WTC11 (cell line): ENCODE measurements at places on chromosomes 7 and 10.

DNA sequence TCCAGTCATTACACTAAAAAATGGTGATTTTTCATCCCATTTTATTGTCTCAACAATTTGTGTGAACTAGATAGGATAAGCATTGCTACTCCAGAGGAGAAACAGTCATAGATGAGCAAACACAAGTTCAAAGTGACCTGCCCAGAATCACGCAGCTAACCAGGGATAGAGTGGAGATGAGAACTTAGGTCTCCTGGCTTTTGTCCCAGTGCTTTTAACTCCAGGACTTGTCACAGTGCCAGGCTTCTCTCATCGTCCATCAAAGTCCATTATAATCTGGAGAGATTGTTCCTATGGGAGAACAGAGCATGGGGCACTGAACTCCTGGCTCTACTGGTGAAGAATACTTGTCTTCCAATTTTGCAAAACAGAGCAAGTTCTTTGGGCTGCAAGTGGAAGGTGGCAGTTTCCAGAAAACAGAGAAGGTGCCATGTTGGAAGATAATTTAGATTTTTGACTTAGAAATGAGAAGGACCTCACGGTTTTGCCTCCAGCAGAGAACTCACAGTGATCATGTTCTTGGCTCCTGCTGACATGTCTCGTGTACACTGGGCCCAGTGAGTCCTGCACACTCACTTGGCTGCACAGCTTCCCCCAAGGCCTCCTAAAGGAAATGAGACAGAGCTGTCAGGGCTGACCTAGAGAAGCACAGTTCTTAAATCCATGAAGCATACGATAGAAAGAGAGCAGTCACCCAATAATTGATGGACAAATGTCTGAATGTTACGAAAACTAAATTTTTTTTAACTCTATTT is 322.9 kb upstream of the NRP1 start:
- DNase-seq = no peak

- no peak for DNase-seq
Measured at GRCh38 chr7:106504645-106505044, 156.3 kb downstream of the CCDC71L start.

DNA sequence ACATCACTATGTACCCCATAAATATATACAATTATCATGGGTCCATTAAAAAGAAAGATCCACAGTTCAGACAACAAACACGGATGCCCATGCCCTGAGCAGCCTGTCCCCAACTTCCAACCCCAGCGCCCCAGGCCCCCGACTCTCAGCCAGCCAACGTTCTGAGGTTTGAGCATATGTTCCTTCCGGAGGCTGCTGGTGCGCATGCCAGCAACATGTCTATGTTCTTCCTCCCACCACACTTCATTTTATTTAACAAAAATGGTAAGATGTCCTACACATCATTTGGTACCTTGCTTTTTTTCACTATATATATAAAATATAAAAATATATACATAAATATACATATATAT is 250.9 kb downstream of the MAD1L1 start:
- no peak for DNase-seq

GRCh38 chr7:111528331-111528730 is 34.0 kb downstream of the IMMP2L start:
- DNase-seq = no peak

DNA sequence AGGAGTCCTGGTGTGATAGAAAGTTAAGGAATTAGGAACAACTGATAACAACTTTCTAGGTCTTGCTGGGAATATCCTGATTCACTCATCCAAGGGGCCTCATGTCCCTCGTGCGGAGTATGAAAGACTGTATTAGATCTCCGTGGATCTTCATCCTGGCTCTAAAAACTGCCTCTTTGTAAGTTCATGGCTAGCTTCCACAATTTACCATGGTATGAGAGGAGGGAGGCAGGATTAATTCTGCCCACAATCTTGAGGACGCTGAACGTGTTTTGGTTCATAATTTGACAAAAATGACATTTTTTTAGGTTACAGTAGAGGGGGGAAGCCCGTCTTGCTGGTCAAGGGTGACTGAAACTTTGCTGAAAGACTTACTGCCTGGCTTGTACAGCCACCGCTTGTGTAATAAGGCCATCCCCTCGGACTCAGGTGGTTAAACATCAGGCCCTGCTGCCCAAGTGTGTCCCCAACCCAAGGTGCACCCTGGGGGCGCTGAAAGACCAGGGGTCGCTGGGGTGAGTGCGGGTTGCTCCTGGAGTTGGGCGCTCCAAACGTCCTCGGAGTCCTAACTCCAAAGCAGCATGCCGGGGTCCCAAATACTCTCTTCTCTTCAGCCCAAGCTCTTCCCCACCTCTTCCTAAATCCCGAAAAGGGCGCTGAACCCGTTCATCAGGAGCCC is 733 bp downstream of the HIBADH start:
- DNase-seq = peak; percentile 30

DNA sequence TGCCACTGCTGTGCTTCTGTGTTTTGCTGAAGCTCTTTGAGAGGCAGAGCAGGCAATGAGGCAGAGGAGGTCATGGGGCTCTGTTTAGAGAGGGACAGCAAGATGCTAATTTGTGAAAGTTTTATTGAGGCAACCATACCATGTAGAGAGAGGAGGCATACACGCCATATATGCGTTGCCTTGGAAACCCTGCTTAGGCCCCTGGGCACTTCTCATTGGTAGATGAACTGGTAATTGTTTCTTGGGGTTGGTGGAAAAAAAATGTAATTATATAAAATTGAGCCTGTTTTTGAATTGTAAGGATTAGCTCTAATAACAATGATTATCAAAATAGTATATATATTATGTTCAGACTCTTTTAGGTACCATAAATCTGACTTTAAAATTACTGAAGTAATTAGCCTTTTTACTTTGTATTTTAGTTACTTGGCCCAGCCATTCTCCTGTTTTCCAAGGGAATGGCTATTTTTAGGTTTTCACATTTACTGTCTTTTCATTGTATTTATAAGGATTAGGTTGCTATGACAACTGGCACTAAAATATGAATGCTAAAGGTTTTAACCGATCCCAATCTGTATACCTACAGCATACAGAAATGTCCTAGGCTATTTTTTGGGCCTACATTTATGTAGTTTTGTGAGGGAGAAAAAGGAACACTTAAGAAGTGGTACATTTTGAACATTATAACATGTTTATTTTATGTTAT is 52.4 kb downstream of the BZW2 start:
- DNase-seq = no peak

- DNase-seq = no peak
Measured at GRCh38 chr7:91243591-91244301, 20.5 kb upstream of the FZD1 start.

DNA sequence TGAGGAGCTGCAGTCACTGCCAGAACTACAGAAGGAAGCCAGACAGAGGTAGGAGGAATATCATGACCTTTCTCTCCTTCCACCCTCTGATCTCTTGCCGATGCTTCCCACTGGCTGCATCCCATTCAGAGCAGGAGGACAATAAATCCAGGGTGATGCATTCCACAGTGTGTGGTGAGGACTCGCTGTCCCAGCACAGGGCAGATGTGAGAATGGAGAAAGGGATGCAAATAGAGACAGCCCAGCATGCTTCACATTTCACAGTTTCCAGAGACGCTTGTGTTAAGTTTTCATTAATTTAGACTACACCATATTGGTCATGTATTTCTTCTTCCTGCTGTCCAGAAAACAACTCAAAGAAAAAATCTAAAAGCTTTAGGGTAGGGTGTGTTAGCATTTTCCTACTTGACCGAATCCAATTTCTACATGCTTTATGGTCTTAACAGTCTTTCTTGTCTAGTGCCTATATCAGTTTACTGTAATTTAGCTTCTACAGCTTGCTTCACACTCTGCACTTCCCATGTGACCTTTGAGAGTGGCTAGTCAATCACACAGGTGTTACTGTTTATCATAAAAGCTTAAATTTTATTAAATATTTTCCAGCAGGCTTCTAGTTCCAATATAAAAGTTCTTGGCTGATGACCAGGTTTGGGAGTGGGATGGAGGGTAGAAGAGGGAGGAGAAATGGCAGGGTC is 155.6 kb downstream of the RAPGEF5 start:
- DNase-seq = no peak

GRCh38 chr7:17056491-17057142 is 174.8 kb upstream of the AGR3 start:
- DNase-seq = no peak

GRCh38 chr7:50376056-50376820 is 71.7 kb downstream of the IKZF1 start:
- DNase-seq = no peak

- DNase-seq = no peak
Measured at GRCh38 chr10:3750854-3751253, 34.2 kb downstream of the KLF6 start.

DNA sequence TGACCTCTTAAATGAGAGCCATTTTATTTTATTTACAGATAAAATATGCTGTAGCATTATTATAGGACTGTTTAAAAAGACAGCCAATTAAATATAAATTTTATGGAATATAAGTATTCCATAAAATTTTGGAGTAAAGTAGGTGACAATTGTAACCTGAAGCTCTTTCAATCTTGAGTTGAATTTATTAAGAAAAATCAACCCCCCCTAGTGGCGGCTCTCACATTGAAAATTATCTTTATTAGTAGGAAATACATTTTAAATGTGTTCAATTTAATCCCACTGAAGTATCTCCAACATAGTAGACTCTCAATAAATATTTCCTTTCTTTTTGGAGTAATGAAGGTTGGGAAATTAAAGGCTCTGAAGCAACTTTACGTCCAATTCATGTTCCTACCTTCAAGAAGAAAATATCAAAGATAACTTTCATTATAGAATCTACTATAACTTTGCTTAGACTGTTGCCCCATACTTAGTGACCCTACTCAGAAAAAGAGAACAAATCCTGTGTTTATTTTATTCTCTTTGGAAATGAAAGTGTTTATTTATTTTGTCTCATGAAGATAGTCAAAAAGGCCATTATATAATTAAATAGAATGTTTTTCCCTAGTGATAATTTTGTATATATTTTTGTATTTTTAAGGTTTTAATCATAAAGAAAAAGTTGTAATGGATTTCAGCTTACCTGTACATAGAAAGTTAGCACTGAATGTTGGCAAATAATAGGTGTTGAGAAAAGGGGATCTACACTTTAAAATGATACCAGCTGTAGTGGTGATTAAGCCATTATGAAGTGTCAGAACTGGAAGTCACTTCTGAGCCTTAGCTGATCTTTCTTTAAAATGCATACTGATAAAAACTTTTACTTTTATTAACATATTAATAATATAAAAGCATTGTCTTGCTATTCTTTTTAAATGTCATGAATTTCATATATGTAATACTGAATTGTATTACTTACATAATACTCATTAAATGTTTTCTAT is 3.3 kb downstream of the AHR start:
- no peak for DNase-seq

GRCh38 chr7:8829100-8829499 is 395.7 kb downstream of the NXPH1 start:
- no peak for DNase-seq

- no peak for DNase-seq
Measured at GRCh38 chr10:74875966-74876365, 49.6 kb downstream of the KAT6B start.

DNA sequence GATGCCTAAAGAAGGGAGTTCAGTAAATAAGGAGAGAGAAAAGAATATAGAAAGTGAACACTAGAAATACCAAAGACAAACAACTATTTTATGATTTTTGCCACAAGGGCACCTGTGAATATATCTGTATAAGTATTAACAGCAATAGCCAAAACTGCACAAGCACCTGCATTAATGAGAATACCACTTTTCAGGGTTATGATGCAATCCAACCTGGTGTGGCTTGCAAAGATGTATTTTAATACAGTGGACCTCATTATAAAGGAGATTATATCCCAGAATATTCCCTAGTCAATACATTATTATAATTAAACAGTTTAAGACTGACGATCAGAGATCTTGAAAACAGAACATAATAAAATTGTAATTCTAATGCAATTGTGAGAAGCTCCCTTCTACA is 4.0 kb downstream of the BRAF start:
- DNase-seq = no peak

- DNase-seq = no peak
Measured at GRCh38 chr7:124780056-124780455, 14.5 kb upstream of the GPR37 start.

GRCh38 chr10:67401711-67402110 is 294.3 kb downstream of the CTNNA3 start:
- DNase-seq = no peak

DNA sequence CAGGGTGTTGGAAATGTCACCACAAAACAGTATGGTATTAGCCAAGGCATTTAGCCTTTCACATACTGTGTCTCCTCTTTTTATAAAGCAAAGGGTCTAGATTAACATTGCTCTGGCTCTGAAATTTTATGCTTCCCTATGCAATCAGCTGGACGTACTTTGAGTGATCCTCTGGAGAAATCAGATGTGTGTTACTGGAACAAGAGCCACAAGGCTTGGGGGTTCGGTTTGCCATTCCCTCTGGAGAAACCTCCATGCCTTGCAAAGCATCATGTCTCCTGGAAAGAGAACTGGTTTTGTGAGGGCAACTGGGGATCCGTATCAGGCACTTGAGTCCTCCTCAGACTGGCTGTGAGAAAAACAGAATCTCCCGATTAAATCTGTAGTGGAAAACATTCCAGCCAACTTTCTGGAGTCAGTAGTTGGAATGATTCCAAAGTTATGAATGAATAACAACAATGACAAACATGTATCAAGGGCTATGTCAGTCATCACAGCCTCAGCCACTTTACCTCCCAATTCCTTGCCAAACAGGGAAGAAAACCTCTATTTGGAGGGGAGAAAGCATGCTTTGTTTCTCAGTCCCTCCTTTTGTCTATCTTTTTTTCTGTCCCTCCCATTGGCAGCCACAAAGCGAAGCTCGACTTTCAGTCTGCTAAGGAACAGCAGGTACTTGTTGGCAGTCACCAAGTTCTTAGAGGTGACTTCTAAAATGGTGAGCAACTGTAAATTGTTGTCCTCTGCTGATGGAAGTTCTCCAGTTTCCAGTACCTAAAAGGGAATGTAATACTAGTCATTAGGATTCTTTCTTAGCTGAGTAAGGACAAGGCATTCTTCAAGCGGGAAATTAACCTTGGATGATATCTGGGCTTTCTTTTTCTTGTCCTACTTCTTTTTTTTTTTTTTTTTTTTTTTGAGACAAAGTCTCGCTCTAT is 864.8 kb upstream of the AUTS2 start:
- DNase-seq = no peak

DNA sequence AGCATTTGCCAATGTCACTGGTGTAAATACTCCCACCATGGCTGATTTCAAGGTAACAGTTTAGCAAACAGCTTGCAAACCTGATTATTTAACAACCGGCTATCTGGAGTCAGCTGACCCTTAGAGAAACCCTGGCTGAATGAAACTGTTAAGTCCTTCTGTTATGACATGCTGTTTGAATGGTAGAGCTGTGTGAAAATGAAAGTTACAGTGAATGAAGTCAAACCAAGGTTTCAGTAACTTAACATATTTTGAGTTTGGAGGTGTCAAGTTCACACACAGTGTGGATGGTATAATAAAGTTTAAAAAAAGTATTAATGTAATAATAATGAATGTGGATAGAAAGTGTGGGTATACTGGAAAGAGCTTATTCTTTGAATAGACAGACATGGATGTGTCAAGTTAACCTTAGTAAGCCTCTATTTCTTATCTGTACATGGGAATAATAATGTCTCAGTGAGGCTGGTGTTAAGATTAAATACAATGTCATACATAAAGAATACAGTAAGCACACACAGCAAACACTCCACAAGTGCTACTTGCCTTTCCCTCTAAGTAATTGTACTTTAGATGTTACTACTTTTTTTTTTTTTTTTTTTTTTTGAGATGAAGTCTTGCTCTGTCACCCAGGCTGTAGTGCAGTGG is 150.4 kb downstream of the TAX1BP1 start:
- DNase-seq = no peak

GRCh38 chr7:134446446-134446845 is 12.5 kb downstream of the AKR1B1 start:
- no peak for DNase-seq
